Dermis lymphatic vessel endothelial cell (primary cell): ENCODE measurements at places on chromosomes 1 and 21. TPM values are rescaled to one million over a fixed set of nuclear protein-coding genes. Genes with fewer than 3 reads are reported as not detected.

Gene FAM131C
- total RNA-seq = 0.11 TPM in 1 of 2 replicates, not detected in the other

Gene TGFB2
- total RNA-seq = 9.5 and 50.7 TPM in 2 replicates

Gene NECAP2
- total RNA-seq = 168 and 202 TPM in 2 replicates

Gene RHD
- total RNA-seq = 0.09 and 0.33 TPM in 2 replicates

Gene THEM4
- 5.0 and 7.7 TPM in 2 replicates for total RNA-seq

Gene CLEC20A
- 0.17 TPM in 1 of 2 replicates, not detected in the other for total RNA-seq
